ENCODE measurements at places on chromosomes 11 and 22.

GRCh38 chr11:86211619-86212018, 32.9 kb upstream of the EED start:
- DNase-seq, result no peak

DNA sequence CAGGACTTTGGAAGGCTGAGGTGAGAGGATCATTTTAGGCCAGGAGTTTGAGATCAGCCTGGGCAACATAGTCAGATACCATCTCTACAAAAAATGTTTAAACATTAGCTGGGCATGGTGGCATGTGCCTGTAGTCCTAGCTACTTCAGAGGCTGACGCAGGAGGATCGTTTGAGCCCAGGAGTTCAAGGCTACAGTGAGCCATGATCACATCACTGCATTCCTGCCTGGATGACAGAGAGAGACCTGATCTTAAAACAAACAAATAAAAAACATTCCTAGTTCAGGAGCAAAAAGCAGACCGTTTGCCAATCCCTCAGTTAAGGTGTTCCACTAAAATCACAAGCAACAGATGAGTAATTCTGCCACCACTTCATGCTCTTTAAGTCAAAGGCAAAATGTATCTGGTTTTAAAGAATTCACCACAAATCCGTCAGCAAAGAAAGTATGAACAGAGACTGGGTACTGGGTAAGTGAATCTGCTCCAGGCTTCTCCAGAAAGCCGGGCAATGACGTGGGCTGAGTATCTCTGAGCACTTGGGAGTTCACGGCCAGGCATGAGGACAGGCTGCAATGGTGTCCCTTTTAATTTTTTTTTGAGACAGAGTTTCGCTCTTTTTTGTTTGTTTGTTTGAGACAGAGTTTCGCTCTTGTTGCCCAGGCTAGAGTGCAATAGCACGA, 19.5 kb downstream of the CLTCL1 start:
- no peak for DNase-seq

DNA sequence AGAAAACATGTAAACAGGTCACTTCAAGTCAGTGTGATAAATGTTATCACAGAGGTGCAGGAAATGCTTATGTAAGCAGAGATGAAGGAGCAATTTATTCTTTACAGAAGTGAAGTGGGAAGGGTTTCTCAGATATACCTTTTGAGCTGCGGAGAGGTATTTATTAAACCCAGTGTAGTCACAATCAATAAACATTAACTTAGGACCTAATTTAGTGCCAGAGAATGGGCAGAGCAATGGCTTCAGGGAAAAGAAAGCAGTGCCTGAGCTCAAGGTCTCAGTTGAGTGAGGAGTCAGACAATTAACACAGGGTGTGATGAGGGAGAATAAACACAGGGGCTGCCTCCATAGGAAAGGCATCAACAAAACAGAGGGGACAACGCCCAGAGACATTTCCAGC, 1.9 kb downstream of the MS4A5 start:
- no peak for DNase-seq

DNA sequence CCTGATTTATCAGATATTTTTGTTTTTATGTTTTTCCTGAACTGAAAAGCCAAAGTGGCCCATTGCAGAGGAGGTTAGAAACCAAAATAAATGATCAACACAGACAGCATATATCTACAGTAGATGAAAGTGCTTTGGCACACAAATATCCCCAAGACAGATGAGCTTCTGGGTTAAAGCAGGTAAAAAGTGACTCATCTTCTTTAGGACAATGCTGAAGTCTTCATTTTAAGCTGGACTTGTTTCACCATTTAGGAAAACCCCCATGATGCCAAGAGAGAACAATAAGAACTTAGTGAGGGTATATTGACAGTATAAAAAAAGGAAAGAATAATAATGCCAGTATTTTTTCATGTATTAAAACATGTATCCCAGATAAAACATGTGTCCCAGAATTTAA, 100.8 kb upstream of the OR9G4 start:
- DNase-seq, result no peak

GRCh38 chr11:74267014-74267413, 44.4 kb downstream of the P4HA3 start:
- DNase-seq, result no peak

DNA sequence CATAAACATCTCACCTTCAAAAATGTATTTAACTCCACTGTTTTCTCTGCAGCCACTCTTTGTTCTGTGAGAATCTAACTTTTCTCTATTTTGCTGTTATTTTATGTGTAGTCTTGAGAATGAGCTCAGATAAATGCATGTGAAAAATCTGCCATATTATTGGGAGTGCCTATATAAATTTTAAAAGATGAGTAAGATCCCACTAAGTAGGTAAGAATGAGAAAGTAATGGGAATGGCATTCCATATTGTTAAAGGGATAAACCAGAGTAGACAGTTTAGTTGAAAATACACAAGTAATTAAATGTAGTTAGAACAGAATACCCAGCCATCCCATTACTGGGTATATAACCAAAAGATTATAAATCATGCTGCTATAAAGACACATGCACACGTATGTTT, 817.2 kb downstream of the FAM181B start:
- no peak for DNase-seq

- no peak for DNase-seq
These were observed 9.6 kb upstream of the CDON start for GRCh38 chr11:126072141-126072741.

GRCh38 chr11:111297696-111298095, 650 bp upstream of the POU2AF3 start:
- no peak for DNase-seq

DNA sequence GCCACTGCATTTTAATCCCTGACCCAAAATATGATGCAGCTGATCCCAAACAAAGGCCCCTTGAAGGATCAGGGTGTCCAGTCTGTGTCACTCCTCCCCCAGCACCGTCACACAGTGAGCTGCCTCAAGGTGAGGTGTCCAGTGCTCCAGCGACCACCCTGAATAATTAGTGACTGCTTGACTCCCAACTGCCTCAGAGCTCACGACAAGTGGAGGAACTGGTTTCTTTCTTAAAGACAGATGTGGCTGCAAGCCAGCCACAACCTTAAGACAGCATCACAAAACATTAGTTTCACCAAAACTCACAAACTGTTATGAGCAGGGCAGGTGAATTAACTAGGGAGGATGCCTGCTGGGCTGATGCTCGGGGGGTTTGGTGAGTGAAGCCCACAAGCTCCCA, 74.6 kb downstream of the PIWIL3 start:
- no peak for DNase-seq

DNA sequence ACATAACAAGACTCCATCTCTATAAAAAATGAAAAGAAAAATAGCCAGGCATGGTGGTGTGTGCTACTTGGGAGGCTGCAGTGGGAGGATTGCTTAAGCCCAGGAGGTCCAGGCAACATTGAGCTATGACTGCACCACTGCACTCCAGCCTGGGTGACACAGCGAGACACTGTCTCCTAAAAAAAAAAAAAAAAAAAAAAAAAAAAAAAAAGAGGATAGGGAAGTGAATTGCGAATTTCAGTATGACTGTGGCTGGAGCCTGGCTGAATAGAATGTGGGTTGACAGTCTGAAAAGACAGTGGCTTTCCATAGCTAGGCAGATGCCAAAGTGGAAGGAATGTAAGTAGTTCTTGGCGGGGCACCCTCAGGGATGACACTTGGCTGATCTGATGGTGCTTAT, 6.4 kb upstream of the LDHAL6A start:
- no peak for DNase-seq

DNA sequence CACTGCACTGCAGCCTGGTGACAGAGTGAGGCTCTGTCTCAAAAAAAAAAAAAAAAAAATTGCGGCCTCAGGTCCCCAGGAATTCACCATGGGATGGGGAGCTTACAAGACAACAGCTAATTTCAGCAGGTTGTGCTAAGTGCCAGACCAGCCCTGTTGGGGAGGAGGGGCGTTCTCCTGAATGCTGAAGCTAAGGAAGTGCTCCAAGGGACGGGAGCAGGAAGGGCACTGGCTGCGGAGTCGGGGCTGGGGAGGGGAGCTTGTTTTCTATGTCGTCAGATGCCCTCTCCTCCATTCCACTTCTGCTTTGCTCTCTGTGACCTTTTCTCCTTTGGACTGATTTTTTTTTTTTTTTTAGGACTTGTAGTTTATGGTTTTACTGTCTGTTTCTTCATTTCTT, 4.5 kb downstream of the ADAMTS15 start:
- no peak for DNase-seq

DNA sequence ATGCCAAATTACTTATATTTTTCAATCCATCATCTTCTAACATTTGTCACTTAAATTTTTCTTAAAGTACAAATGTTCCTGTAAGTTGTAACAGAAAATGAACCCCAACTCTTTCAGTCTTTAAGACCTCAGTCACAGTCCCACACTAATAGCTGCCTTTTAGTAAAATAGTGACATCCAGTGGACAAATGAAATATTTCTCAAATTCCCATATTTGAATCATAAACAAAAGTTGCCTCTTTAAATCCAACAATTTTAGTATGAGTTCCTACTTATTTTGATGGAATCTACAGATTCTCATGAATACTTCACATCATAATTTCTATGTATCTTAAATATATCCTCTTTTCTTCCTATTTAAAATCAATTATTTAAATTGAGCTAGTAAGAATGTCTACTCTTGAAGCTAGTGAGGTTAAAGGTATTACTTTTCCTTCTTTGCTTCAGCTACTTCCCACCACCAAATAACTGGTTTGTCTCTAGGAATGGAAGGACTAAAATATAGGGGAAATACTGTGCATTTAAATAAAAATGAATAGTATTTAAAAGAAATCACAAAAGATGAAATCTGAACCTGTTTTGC, 9.2 kb downstream of the LIN7C start:
- no peak for DNase-seq

DNA sequence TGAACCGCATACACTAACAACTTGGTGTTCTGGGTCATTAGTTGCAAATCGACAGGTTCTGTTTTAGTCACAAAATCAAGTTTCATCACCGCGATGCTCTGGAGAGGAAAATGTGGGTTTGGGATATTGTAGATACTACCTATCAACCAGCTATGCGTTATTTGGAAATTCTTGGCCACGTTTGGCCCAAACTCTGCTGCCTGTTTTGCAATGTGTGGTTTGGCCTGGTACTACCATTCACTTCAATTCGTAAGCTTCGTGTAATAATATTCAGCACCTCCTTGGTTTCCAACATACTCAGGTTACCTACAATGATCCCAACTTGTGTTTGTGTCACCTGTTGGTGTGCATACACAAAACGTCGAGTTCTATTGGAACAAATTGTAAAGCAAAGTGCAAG, 16.2 kb upstream of the ACER3 start:
- no peak for DNase-seq

- no peak for DNase-seq
These were observed 6.3 kb downstream of the AKIP1 start for GRCh38 chr11:8917157-8917825.

DNA sequence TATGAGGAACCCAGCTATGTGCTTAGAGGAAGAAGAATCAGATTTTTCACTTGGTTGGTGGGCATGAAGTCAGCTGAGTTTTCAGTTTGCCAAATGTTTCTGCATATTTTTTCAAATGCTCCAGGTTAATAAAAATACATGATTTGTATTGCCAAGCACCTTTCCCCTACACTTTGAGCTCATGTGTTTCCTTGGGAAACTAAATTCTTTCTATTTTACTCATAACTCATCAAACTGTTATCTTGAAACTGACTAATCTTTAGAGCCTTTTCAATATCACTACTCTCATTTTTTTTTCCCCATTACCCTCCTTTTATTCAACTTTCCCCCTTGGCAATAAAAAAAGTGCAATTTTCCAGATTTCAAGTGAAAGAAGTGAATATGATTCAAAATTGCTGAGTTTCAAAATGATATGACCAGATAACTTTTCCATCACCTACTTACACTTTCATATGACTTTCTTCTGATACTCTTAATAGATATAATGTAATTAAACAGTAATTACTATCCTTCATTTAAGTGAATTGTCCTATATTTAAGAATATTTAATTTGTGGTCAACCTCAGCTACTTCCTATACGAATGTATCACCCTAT, 91.9 kb upstream of the SOX6 start:
- DNase-seq, result no peak

- no peak for DNase-seq
These were observed 15.6 kb downstream of the ZBED4 start for GRCh38 chr22:49869086-49869830.

DNA sequence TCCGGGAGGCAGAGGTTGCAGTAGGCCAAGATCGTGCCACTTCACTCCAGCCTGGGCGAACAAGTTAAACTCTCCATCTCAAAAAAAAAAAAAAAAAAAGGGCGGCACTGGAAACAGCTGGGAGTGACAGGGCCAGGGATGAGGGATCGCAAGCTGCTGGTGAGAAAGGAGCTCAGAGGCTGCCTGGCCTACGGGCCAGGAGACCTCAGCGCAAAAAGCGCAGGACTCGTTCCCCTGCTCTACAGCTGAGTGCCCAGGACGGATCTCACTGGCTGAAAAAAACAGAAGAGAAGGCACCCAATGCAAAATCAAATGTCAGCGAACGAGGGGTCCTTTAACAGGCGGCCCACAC, 650 bp upstream of the NUP50 start:
- no peak for DNase-seq
